ENCODE measurements at places on chromosomes 2 and 18. TPM values are rescaled to one million over a fixed set of nuclear protein-coding genes. Genes with fewer than 3 reads are reported as not detected.

DNA sequence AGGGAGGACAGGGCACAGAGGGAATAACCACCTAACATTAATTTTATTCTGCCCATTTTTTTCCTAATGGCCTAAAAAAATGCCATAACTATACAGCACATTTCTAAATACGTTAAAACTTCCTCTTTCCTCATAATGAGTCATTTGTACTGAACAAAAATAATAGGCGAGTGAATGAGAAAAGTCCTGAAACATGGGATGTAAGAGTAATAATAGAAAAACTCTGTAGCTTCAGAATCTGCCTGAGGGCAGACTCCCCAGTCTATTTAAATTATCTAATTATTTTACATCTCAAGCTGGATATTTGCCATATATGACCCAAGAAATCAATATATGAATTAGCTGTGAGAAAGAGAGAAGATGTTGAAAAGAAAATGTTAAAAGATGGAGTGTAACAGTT lies 285.1 kb downstream of the TMX3 start:
- DNase-seq: no peak
- no peak overlapping the region for H3K4me3 ChIP-seq
- H3K4me1 ChIP-seq: no peaks in the 10 kb centered on the region
- H3K27ac ChIP-seq: no peak overlapping the region
- H3K27me3 ChIP-seq: peaks cover 2% of the 10 kb centered on the region
- no peaks in the 10 kb centered on the region for H3K36me3 ChIP-seq

DNA sequence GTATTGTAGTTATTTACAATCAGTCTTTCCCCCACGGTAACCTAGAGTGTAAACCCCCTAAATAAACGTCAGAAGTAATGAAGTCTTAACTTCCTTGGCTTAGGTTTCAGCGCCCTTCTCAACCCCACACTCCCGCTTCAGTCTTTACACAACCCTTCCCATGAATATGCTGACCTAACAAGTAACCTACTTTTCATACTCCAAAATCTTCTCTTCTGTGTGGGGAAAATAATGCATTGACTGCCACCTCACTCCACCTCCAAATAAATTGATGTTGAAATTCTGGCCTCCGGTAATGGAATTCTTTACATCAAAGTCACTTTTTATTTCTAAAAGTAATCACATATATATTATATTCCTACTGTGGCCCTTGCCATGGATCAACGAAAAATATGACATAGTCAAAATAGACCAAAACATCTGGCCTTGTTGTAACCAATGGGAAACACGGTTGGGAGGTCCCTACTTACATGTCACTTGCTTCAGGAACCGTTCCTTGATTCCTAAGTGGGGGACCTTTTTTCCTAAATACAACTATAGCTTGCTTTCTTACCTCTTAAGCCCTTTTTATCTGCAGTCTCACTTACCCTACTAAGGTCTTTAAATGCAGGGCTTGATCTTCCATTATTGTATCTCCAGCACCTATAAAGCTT lies 961 bp downstream of the GEN1 start:
- peaks cover 18% of the 10 kb centered on the region for H3K4me1 ChIP-seq
- H3K36me3 ChIP-seq: peaks cover 8% of the 10 kb centered on the region
- H3K27ac ChIP-seq: peak overlapping the region; percentile 93
- peak overlapping the region; percentile 91 for H3K4me3 ChIP-seq
- no peaks in the 10 kb centered on the region for H3K27me3 ChIP-seq

DNA sequence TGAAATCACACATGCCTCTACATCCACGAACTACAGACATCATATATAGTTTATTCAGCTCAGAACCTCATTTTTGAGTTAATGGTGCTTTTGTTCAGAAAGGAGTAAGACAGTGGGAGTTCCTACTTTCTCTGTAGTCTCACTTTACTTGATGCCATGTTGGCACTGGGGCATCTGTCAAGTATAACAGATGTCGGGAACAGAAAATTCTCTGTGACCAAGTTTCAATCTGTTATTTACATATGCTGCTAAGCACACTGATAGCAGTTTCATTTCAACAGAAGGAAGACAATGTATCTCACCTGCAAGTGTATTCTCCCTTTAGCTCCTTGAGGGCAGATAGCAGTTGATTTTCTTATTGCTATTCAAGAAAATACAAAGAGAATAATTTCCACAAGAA lies 774.1 kb downstream of the METTL4 start:
- H3K4me3 ChIP-seq: no peak overlapping the region
- no peaks in the 10 kb centered on the region for H3K4me1 ChIP-seq
- H3K27me3 ChIP-seq: no peaks in the 10 kb centered on the region
- H3K36me3 ChIP-seq: no peaks in the 10 kb centered on the region
- no peak overlapping the region for H3K27ac ChIP-seq

UGT1A6 gene
- not detected for total RNA-seq

VWC2L gene
- total RNA-seq: not detected

CDH19 gene
- total RNA-seq: not detected

UPP2 gene
- not detected for total RNA-seq

DNA sequence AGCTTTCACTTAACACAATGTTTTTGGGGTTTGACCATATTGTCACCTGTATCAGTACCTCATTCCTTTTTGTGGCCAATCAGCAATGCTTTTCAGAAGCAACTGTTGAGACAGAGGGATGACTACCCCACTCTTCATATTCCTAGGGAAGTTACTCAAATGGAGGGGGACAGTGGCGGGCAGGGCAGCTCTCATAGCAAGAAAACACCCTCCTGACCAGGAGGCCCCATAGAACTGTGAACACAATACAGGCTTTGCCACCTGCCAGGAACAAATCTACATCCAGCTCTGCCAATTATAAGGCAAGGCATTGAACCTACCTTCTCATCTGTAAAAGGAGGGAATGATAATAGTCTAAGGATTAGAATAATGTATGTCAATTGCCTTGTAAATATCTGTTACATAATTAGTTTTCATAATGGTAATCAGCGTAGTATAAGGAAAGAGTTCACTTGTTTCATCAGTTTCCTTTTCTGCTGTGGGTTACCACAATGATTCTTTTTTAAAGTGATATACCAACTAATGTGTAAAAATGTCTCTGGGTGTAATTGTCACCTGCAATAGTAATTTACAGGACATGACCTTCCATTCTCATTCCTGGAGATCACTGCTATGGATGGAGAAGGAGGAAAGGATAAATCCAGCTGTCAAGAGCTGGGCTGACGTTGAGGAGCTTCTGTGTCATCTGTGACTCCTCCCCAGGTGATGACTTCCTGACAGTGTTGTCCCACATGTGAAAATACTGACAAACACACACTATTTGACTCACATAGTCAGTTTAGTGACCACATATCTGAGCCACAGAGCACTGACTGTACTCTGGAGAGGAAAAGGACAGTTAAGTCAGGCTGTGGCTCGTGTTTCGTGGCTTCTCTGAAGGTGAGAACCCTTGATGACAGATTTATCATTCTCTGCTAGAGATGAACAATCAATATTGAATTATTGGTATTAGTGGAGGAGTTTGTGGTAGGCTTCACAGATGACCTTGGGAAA lies 13.5 kb downstream of the ALPK2 start:
- no peaks in the 10 kb centered on the region for H3K36me3 ChIP-seq
- DNase-seq: peak; percentile 87
- peak overlapping the region; percentile 30 for H3K4me3 ChIP-seq
- H3K27ac ChIP-seq: peak overlapping the region; percentile 91
- peaks cover 8% of the 10 kb centered on the region for H3K27me3 ChIP-seq

GRCh38 chr2:205681401-205682238 lies 681 bp upstream of the NRP2 start:
- H3K4me1 ChIP-seq: peaks cover 23% of the 10 kb centered on the region
- peaks cover 51% of the 10 kb centered on the region for H3K27me3 ChIP-seq
- H3K4me3 ChIP-seq: peak overlapping the region; percentile 62
- no peak overlapping the region for H3K27ac ChIP-seq
- DNase-seq: peak; percentile 43

OSBPL6 gene
- 2.5 TPM for total RNA-seq

DNA sequence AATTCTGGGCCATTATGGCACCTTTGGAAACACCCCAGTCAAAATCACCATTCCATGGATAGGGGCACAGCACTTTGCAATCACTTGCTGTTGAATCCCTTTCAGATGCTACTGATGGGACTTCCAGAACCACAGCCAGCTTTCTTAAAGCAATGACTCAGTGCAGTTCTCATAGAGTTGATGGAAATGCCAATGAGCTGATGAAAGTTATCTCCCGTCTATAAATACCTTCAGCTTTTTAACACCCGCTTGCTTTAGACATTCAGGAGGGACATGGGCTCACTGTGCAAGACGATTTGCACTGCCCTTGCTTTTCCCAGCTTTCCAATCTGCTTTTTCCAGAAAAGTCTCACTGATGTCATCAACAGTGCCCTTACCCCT lies 66.7 kb upstream of the RPL31 start:
- H3K27me3 ChIP-seq: no peaks in the 10 kb centered on the region
- H3K4me3 ChIP-seq: no peak overlapping the region
- no peaks in the 10 kb centered on the region for H3K36me3 ChIP-seq
- H3K27ac ChIP-seq: no peak overlapping the region

- H3K27me3 ChIP-seq: peaks cover 2% of the 10 kb centered on the region
- DNase-seq: no peak
These were observed 52.7 kb downstream of the CCDC68 start for GRCh38 chr18:54906331-54907185.

PROC gene
- not detected for total RNA-seq

DNA sequence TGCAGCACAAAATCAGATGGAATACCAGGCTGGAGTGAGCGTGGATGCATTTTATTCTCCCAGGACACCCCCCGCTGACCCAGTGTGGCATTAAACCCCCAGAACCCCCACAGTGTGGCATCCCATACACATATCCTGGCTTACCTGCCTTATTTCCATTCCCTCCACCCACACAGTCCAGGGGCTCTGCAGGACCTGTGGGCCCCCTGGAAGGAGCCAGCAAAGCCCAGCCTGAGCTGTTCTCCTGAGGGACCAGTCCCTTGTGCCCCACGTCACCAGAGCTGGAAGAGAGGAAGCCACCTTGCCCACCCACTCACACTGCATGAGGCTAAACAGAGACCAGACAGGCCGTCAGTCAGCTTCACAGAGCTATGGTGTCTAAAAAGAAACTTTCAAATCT lies 20.1 kb downstream of the ST8SIA5 start:
- no peak for DNase-seq
- H3K4me3 ChIP-seq: no peak overlapping the region
- no peaks in the 10 kb centered on the region for H3K4me1 ChIP-seq
- H3K27me3 ChIP-seq: peaks cover 23% of the 10 kb centered on the region
- no peaks in the 10 kb centered on the region for H3K36me3 ChIP-seq
- no peak overlapping the region for H3K27ac ChIP-seq

DNA sequence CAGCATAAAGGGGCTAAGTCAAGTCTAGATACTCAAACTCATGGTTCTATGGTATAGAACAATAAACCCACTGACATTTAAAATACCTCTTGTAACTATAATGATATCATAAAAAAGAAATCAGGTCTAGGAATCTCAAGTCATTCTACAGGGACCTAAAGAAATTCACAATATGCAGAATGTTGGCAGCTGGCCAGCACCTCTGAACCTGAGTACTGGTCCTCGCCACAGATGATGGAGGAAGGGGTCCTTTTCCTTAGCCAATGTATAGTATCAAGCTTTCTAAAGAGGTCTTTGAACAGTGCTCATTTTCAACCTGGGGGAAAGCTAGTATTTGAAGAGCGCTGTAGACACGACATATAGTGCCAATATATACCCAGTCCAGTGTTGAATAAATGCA lies 108.4 kb upstream of the ITGB6 start:
- no peak overlapping the region for H3K27ac ChIP-seq
- H3K36me3 ChIP-seq: peaks cover 28% of the 10 kb centered on the region
- no peak for DNase-seq

GRCh38 chr2:221377066-221377465 lies 195.0 kb downstream of the EPHA4 start:
- no peak overlapping the region for H3K4me3 ChIP-seq
- H3K27me3 ChIP-seq: no peaks in the 10 kb centered on the region
- H3K36me3 ChIP-seq: no peaks in the 10 kb centered on the region
- DNase-seq: no peak
- H3K27ac ChIP-seq: no peak overlapping the region
- peaks cover 3% of the 10 kb centered on the region for H3K4me1 ChIP-seq

DNA sequence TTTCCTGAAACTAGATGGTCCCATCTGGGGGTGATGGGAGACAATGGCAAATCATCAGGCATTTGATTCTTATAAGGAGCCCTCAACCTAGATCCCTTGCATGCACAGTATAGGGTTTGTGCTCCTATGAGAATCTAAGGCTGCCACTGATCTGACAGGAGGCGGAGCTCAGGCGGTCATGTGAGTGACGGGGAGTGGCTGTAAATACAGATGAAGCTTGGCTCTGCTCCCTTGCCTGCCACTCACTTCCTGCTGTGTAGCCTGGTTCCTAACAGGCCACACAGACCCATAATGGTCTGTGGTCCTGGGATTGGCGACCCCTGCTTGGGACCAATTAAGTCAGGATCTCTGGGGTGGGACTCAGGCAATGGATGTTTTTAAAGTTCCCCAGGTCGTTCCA lies 293.4 kb downstream of the ZNF521 start:
- H3K27me3 ChIP-seq: no peaks in the 10 kb centered on the region
- H3K4me1 ChIP-seq: no peaks in the 10 kb centered on the region
- no peaks in the 10 kb centered on the region for H3K36me3 ChIP-seq
- H3K4me3 ChIP-seq: no peak overlapping the region

DNA sequence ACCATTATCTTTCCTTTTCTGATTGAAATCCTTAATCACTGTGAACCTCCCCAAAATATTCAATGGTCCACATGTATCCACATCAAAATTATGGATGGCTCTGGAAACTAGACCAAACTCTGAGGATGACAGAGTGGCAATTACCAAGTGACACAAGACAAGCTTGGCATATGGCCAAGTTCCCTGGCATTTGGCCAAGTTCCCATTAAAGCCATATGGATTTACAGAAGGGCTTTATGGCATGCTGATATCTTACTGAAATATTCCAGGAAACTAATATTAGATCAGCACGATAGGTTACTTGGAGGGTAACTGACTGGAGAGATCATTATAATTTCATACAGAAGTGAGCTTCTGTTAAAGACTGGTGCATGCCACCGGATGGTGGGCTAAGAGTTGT lies 21.9 kb upstream of the CERS6 start:
- no peak overlapping the region for H3K27ac ChIP-seq
- H3K4me1 ChIP-seq: peaks cover 58% of the 10 kb centered on the region
- DNase-seq: no peak
- no peaks in the 10 kb centered on the region for H3K36me3 ChIP-seq

DNA sequence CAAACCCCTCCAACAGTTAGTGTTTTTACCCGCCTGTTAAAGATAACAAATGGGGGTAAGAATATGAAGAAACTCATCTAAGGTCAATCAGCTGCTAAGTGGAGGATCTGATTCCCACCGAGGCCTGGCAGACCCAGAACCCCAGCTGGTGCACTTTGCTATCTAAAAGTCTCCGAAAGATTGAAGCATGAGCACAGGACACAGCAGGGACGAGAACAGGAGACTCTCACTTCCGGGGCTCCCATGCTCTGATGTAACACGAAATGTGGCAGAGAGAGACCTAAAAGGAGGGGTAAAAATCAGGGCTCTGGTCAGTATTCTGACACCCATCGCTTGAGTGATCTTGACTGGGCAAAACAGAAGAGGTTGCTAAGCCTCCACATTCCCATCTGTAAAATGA lies 119.7 kb downstream of the PDCL3 start:
- peaks cover 5% of the 10 kb centered on the region for H3K36me3 ChIP-seq
- H3K4me1 ChIP-seq: peaks cover 2% of the 10 kb centered on the region
- no peak overlapping the region for H3K27ac ChIP-seq
- H3K27me3 ChIP-seq: no peaks in the 10 kb centered on the region
- H3K4me3 ChIP-seq: no peak overlapping the region

GRCh38 chr18:22709288-22710060 lies 223.7 kb upstream of the RBBP8 start:
- H3K27ac ChIP-seq: no peak overlapping the region
- H3K36me3 ChIP-seq: no peaks in the 10 kb centered on the region
- H3K4me3 ChIP-seq: no peak overlapping the region
- DNase-seq: no peak

SGPP2 gene
- 12.1 TPM for total RNA-seq

EMILIN1 gene
- total RNA-seq: 0.46 TPM

GRCh38 chr2:240711296-240711695 lies 19.6 kb downstream of the AQP12A start:
- H3K4me1 ChIP-seq: no peaks in the 10 kb centered on the region
- DNase-seq: no peak
- H3K27me3 ChIP-seq: peaks cover 2% of the 10 kb centered on the region

All from activated CD4-positive, alpha-beta T cell treated with anti-CD3 and anti-CD28 coated beads for 36 hours (primary cell).